Regular cardiac myocyte (primary cell): ENCODE measurements at places on chromosomes 16 and 17. TPM values are rescaled to one million over a fixed set of nuclear protein-coding genes. Genes with fewer than 3 reads are reported as not detected.

The KIF2B gene
- total RNA-seq = not detected in 2 replicates

The CBX4 gene
- 7.6 and 8.6 TPM in 2 replicates for total RNA-seq

The SLFN14 gene
- total RNA-seq = not detected in 2 replicates

The TAX1BP3 gene
- total RNA-seq = 136 and 214 TPM in 2 replicates

The TMC5 gene
- not detected in 2 replicates for total RNA-seq

The TMC6 gene
- 7.6 and 16.1 TPM in 2 replicates for total RNA-seq

The CLTC gene
- 451 and 478 TPM in 2 replicates for total RNA-seq

The HSD11B2 gene
- total RNA-seq = not detected in 2 replicates

The PRAC2 gene
- total RNA-seq = not detected in 2 replicates

The KRT12 gene
- not detected in 2 replicates for total RNA-seq

The C1QTNF8 gene
- total RNA-seq = not detected in 2 replicates

The NTN1 gene
- total RNA-seq = under 0.01 and 0.28 TPM in 2 replicates

The ZG16B gene
- total RNA-seq = 2.5 and 3.8 TPM in 2 replicates

The CRISPLD2 gene
- total RNA-seq = 3.3 and 14.1 TPM in 2 replicates

The CTRL gene
- 0.56 and 0.96 TPM in 2 replicates for total RNA-seq

The SPECC1 gene
- 13.2 and 26.5 TPM in 2 replicates for total RNA-seq

The GPR139 gene
- total RNA-seq = not detected in 2 replicates

The CEP295NL gene
- total RNA-seq = 1.3 and 1.4 TPM in 2 replicates

The TVP23A gene
- not detected in 2 replicates for total RNA-seq

The PTX4 gene
- 0.19 TPM in 1 of 2 replicates, not detected in the other for total RNA-seq

The MT4 gene
- total RNA-seq = not detected in 2 replicates

The KRTAP3-1 gene
- total RNA-seq = not detected in 2 replicates

The HOXB1 gene
- 0.19 TPM in 1 of 2 replicates, not detected in the other for total RNA-seq

The LRRC3C gene
- total RNA-seq = not detected in 2 replicates

The TPSG1 gene
- not detected in 2 replicates for total RNA-seq

The KRT25 gene
- total RNA-seq = not detected in 2 replicates

The TPSD1 gene
- not detected in 2 replicates for total RNA-seq

The OR3A3 gene
- total RNA-seq = not detected in 2 replicates

The TAC4 gene
- total RNA-seq = not detected in 2 replicates

The EXOC3L1 gene
- under 0.01 and 0.56 TPM in 2 replicates for total RNA-seq

The SLC52A1 gene
- 0.28 TPM in 1 of 2 replicates, not detected in the other for total RNA-seq

The TMIGD1 gene
- not detected in 2 replicates for total RNA-seq

The ACSM2A gene
- under 0.01 TPM in 1 of 2 replicates, not detected in the other for total RNA-seq

The CAPNS2 gene
- 0.28 and 0.38 TPM in 2 replicates for total RNA-seq

The CDC42EP4 gene
- total RNA-seq = 18.6 and 56.2 TPM in 2 replicates

The ZFPM1 gene
- 2.0 and 3.3 TPM in 2 replicates for total RNA-seq

The AXIN2 gene
- 0.96 and 5.4 TPM in 2 replicates for total RNA-seq

The TBC1D3C gene
- total RNA-seq = not detected in 2 replicates

The CD300A gene
- under 0.01 TPM in 1 of 2 replicates, not detected in the other for total RNA-seq

The IL17C gene
- not detected in 2 replicates for total RNA-seq

The PPY gene
- total RNA-seq = not detected in 2 replicates

The BCAS3 gene
- 13.8 and 17.2 TPM in 2 replicates for total RNA-seq

The FBXL19 gene
- 13.5 and 17.1 TPM in 2 replicates for total RNA-seq

The EMP2 gene
- total RNA-seq = 10.7 and 16.9 TPM in 2 replicates

The ADORA2B gene
- total RNA-seq = 52.0 and 62.0 TPM in 2 replicates
